Stimulated activated CD4-positive, alpha-beta T cell treated with anti-CD3 and anti-CD28 coated beads, Interleukin-1b, Interleukin-23, amount 100 ng/mL, for 4 hours (primary cell): ENCODE measurements at places on chromosomes 16 and 17.

- DNase-seq = no peak
These were observed 45.6 kb downstream of the SLC47A1 start for GRCh38 chr17:19579192-19579761.

- DNase-seq = no peak
These were observed 7.5 kb downstream of the C1QTNF8 start for GRCh38 chr16:1088295-1089170.

GRCh38 chr17:65171752-65172151, 34.6 kb downstream of the RGS9 start:
- no peak for DNase-seq

- no peak for DNase-seq
These were observed 361.3 kb downstream of the FOXL1 start for GRCh38 chr16:86939609-86940008.

- no peak for DNase-seq
These were observed 95.6 kb downstream of the PGS1 start for GRCh38 chr17:78473951-78474613.

DNA sequence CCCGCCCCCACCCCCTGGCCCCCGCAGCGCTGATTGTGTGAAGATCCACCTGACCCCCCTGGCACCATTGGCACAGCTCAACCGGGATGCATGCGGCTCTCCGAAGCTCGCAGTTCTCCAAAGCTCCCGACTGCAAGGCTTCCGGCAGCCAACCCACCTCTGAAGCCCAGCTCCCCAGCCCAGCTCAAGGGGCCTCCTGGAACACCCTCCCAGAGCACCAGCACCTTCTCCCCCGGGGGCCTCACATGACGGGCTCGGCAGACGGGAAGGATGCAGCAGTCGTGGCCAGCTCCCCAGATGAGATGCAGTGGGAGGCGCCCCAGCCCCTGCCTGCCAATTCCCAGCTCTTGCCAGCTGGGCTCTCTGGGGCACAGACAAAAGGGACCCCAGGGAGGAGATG, 215.3 kb downstream of the ZNF423 start:
- no peak for DNase-seq

DNA sequence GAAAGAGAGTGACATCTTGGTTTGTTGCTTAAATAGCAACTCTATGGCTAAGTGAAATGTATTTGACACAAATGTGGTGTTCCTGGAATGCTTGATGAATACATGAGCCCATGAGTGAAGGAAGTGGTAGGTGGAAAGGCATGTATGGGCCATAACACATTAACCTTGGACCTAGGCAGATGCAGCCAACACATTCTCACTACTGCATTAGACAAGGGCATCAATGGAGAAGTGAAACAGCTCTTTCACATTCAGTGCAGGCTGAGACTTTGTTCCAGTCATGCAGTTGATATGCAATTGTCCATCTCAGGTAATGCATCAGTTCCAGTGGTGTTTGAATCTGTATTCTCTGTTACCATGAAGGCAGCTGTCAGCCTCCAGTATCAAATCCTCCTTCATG, 133.6 kb downstream of the HS3ST3B1 start:
- DNase-seq = no peak

DNA sequence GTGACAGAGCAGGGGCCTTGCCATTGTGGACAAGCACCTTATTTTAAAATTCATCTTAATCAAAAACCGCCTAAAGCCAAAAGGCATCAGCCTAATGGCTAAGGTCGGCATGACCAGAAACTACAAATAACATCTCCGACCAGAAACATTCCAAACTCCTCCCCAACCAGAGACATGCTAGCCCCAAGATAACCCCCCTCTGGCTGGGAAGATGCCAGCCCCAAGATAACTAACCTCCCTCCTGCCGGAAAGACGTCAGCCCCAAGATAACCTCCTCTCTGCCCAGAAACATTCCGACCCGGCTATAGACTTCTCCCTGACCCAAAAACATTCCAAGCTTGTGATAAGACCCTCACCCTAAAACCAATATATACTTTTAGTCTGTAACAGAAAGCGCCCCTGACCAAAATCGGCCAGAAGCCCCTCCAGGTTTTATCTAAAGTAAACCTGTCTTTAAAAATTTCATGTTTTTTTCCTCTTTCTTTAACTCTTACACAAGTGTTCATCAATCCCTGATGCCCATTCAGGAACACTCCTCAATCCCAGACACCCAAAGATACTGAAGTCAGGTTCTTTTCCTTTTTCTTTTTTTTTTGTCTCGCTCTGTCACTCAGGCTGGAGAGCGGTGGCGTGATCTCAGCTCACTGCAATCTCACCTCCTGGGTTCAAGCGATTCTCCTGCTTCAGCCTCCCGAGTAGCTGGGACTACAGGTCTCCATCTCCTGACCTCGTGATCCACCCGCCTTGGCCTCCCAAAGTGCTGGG, 32.7 kb downstream of the TLE7 start:
- DNase-seq = no peak

DNA sequence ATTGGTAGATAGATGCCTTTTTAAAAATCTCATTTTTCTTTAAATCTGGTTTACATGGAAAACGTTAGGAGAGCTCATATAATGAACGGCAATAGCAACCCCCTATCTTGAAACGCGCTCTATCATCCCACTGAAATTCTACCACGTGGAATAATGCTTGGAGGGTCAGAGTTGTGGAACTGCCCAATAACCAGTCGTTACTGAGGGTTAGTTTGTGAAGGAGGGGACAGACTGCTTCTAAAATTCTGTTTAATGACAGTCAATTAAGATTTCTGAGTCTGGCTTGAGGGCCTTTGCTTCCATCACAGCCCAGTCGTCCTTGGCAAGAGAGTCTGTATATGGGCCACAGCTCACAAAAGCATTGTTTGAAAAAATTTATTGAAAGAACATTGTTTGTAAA, 482 bp downstream of the IRF8 start:
- DNase-seq = no peak

DNA sequence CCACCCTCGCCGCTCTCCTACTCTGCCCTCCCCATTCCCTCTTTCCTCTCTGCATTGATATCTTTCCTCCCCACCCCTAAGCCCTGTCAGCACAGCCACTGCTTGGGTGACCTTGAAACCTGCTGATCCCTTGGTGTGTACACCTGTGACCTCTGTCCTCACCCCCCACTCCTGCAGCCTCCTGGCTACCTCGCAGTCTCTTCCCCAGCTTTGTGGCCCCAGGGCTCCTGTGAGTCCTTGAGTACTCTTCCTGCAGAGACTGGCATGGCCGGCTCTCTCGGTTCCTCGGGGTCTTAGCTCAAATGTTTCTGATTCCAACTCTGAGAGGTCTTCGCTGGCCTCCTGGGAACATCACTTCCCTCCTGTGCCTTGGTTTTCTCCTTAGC, 31.7 kb downstream of the ADCY7 start:
- DNase-seq = no peak

GRCh38 chr17:77033892-77034404, 106.8 kb upstream of the SEC14L1 start:
- DNase-seq = no peak

- DNase-seq = no peak
These were observed 140.0 kb downstream of the IRF8 start for GRCh38 chr16:86038926-86039310.

GRCh38 chr17:8503807-8504206, 68.1 kb downstream of the NDEL1 start:
- DNase-seq = no peak

DNA sequence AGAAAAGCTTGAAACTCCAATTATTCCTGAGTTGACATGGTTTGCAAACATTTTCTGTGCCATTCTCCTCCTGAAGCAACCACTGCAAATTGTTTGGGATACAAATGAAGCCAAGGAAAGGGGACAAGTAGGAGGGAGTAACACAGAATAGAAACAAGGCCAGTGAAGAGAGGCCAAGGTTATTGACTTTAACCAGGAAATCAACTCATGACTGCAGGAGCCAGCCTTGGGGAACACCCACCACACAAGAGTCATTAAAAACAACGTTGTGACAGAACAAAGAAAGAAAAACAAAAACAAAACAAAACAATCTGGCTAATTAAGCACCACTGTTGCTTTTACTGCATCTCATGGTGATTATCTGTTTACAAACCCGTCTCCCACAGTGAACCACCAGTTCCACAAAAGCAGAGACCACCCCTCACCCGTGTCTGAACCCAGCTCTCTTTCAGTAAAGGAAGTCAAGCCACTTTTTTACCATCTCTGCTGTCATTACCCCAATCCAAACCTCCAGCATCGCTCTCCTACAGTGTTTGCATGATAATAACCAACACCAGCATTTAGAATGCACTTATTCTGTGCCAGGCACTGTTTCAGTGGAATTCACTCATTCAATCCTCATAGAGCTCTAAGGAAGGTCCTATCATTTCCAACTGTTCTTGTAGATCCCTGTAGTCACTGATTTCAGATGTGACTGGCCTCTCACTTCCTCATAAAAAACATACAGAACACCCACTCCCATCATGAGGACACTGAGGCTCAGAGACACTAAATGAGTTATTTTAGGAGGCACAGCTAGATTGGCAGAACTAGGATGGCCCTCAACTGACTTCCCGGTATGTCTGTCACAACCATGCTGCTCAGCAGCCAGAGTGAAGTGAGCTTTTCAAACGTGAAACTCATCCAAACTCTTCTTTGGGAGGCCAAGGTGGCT, 2.0 kb downstream of the ZDHHC1 start:
- DNase-seq = no peak

- no peak for DNase-seq
These were observed 55.1 kb downstream of the CENPV start for GRCh38 chr17:16298140-16298662.

DNA sequence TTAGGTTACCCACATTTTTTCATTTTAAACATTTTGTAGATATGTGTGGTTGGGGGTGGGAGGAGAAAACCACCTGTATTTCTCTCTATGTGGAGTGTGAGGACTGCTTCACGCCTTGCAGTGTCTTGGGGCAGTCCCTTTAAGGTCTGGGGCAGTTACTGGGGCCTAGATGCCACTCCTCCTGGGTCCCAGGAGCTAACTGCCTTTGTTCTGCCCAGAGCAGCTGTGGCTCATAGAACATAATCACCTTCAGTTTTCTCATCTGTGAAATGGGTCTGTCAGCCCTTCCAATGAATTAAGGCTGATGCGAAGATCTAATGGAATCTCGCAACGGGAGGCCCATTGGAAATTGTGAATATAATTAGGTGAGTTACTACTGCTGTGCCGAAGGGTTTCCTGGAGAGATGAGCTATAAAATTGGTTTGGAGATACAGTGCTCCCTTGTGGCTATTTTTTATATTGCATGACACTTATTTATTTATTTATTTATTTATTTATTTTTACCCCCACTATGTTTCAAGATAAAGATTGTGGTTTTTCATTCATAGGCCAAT, 22.9 kb downstream of the DHRS7C start:
- DNase-seq = no peak

GRCh38 chr17:8465356-8465755, 29.7 kb downstream of the NDEL1 start:
- DNase-seq = no peak

- DNase-seq = no peak
These were observed 11.6 kb downstream of the TEKT5 start for GRCh38 chr16:10683170-10683569.

- no peak for DNase-seq
These were observed 1.2 kb downstream of the RASD1 start for GRCh38 chr17:17494870-17495535.
